ENCODE measurements at places on chromosomes 7 and 10.

DNA sequence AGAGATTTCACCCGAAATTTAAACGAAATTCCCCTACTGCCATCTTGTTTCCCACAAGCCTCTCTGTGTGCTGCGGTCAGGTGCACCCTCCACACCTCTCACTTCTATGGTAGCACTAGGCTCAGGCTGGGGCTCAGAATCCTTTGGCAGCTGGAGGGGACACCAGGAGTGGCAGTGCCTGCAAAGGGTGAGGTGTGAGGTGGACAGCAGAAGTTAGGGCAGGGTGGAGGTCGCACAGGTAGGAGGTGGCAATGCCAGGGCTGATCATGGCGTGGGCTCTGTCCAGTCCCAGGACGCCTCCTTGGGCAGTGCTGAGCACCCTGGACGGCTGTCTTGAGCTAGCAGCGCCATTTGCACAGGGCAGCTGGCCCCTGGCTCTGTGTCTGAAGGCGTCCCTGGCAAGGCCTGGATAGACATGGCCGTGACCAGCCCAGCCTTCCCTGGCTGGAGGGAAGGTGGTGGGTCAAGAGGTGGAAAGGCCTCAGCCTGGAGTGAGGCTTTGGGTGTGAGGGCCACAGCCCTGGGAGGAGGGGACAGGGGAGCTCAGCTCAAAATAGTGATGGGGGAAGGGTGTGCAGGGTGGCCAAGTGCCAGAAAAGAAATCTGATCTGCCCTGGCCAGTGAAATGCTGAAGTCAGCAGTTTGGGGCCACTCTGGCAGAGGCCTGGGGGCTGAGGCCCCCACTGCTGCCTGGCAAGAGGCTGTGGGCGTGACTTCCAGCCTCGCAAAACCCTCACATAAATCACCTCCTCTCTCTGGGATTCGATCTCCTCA lies 40.0 kb downstream of the ZCCHC24 start:
- no peak for DNase-seq

GRCh38 chr10:113524539-113525490 lies 28.0 kb upstream of the HABP2 start:
- DNase-seq: no peak

DNA sequence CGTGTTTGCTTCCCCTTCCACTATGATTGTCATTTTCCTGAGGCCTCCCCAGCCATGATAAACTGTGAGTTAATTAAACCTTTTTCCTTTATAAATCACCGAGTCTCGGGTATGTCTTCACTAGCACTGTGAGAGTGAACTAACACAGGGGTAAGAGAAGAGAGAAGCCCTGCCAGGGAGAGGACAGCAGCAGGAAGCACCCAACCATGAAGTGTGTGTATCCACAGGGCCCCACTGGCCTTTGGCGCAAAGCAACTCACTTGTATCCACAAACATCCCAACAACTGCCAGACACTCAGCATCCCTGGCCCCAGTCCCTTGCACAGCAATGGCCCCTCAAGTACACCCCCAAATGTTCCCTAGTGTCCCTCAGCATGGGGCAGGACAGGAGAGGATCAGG lies 115.1 kb downstream of the MAD1L1 start:
- DNase-seq: no peak

DNA sequence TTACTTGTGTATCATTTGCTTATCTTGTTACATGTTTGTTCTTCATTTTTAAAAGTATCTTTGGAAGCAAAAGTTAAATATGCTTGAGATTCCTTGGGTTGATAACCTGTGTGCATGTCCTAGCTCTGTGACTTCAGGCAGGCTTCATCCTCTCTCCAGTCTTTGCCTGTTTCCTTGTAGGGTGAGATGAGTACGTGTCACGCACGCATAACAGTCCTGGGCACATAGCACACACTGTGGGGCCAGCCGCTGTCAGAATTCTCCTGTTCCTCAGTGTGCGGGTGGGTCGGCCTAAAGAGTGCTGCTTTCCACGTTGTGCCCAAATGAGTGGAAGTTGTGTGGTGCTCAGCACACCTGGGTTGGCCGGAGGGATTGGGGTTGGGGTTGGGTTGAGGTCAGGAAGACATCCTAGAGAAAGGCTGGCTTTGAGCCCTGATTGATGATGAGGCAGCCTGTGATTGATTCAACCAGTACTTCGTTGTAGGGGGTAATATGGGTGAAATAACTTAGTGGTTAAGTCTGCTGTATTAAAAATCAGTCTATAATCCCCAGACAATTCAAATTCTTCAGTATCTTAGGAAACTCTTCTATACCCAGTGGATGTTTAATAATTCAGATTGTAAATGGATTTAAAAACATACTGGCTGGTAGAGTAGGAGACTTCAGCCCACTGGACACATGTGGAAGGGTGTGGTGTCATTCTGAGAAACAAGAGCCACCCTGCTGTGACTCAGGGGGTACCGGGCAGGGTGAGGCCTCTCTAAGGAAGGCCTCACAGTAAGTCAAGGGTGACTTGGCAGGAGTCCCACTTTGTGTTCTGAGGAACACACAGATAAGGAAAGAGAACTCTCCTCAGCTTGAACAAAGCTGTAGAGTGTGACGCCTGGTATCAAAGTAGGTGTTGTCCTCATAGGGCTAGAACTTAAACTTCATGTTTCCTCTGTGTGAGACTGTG lies 54.8 kb downstream of the DAGLB start:
- no peak for DNase-seq

DNA sequence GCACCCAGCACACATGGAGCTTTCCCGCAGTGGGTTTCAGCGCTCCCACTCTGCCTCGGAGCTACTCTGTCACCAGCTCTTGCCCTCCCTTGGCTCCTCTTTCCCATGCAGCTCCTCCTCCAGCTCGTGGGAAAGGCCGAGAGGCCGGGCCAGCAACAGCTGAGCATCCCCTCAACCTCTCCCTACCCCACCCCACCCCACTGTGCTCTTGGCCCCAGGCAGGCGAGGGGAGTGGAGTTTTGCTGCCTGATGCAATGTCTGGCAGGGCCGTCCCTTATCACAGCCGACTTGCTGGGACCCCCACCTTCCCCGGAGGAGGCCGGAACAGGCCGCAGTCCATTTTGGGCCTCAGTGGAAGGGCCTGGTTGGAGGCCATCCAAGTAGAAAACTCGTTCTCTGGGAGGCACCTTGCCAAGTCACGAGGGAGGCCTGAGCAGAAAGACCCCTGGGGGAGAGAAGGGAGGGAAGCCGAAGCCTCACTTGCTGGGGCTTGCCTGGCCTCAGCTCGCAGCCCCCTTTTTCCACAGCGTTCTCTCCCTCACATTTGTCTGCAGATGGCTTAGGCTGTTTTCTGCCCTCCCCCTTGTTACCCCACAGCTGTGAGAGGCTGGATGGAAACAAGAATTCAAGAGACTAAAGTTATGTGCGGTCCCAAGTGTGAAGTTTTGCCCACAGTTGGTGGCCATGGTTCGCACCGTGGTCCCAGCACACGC lies 35.3 kb downstream of the CHST3 start:
- no peak for DNase-seq

- no peak for DNase-seq
Observed at GRCh38 chr7:37730501-37730900, 46.9 kb downstream of the GPR141 start.

DNA sequence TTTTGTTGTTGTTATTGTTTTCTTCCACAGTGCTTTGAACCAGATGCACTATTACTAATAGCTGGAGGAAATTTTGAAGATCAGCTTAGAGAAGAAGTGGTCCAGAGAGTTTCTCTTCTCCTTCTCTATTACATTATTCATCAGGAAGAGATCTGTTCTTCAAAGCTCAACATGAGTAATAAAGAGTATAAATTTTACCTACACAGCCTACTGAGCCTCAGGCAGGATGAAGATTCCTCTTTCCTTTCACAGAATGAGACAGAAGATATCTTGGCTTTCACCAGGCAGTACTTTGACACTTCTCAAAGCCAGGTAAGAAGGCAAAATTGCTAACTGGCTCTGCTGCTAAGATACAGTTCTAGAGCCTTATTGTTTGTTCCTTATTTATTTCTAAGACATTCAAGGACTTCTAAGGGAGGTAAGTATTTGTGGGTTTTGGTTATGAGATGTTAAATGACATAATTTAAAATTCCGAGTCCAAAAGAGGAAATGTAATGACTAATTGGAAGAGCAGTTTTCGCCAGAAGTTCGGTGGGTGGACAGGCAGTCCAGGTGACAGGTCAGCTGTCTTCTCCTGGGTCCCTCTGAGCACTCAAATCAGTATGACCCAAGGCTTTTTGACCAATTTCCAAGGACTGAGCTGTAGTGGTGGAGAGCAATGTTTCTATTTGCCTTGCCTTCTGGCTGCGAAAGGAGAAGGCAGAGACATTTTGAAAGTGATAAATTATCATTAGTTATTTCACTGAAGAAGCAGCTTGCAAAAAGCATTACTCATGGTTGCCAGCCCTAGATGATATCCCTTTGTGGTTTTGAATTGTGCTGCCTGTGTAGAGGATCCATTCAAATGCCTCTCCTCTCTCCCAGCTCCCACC lies 10.1 kb downstream of the SLC39A12 start:
- DNase-seq: no peak

DNA sequence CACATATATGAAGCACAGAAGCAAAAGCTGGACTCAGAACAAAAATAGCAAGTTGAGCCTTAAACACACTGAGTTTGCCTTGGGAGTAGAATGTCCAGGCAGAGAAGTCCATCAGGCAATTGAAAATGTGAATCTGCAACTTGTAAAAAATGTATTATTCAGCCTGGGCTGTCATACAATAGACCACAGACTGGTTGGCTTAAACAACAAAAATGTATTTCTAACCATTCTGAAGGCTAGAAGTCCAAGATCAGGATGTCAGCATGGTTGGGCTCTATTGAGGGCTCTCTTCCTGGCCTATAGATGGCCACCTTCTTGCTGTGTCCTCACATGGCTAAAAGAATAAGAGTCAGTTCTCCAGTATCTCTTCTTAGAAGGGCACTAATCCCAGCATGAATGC lies 76.5 kb upstream of the CAPZA2 start:
- DNase-seq: no peak

GRCh38 chr7:132364226-132364625 lies 212.0 kb downstream of the PLXNA4 start:
- no peak for DNase-seq
